ENCODE measurements at places on chromosomes 2 and 18.

DNA sequence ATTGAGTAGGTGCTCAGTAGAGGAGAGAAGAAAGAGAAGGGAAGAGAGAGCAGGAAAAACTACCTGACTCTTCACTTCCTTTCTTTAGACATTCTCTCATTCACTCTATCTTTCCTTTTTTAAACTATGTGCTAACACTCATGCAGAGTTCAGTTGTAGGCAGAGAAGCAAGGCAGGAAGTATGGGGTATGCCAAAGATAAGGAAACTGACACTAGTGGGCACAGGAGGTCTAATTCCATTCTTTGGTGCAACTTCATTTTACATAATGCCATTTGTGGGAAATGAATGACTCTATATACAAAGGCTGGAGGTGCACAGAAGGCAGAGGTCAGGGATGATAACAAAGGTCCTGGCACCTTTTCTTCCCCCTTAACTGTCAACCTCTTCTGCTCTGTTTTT is 35.1 kb upstream of the ACVR1 start:
- H3K36me3 ChIP-seq: no peaks in the 10 kb centered on the region
- H3K4me3 ChIP-seq: no peak overlapping the region
- no peak overlapping the region for H3K27ac ChIP-seq
- H3K27me3 ChIP-seq: no peaks in the 10 kb centered on the region
- no peaks in the 10 kb centered on the region for H3K4me1 ChIP-seq

DNA sequence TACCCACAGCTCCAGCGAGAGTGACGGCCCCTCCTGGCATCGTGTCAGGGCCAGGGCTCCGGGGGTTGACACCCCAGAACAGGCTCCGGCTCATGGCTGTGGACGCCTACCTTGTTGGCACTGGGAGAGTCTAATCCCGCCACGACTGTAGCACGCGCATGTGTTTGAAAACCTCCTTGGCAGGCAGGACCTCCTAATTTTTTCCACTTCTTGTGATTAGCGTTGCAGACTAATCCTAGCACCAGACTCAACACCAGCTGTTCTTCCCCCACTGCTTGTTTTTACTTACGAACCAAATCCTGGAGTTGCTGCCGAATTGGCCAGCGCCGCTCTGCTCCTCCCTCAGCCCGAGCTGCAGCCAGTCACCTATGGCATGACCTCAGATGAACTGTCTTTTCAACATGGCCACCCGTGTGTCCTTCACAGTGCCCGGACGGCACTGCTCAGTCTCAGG is 110.7 kb downstream of the KLHL29 start:
- DNase-seq: no peak
- H3K27ac ChIP-seq: no peak overlapping the region
- no peak overlapping the region for H3K4me3 ChIP-seq
- no peaks in the 10 kb centered on the region for H3K36me3 ChIP-seq

DNA sequence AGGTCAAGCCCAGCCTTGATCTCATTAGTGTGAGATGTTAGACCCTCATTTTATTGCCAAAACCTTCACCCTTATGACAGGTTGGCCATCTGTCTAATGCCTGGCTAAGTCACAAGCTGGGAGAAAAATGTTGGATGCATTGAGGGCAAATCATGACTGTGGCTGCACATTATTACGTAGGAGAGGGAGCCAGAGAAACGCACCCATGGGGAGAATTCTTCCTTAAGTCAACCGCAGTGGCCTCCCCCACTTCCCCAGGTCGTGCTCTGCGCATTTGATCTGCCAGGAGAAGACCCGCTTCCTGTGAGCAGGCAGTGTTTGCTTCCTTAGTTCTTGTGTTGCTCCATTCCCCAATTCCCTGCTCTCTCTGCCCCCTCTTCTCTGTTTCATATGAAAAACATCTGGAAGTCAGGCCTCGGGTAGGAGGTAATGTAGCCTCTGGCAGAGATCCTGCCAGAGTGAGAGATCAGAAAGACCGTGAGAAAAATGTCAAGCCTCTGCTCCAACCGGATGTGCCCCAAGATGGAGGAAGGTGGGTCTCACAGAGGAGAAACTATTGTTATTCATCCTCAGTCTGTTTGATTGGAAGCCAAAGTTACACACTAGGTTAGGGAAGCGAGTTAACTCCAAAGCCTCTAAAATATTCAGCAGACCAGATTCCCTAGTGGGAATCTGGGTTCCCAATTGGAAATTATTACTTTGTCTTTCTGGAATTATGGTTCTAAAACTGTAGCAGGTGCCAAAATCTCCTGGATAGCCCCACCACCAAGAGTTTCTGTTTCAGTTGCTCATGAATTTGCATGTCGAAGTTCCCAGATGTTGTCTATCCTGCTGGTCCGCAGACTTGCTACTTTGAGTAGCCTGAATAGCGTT is 144.3 kb upstream of the PELI1 start:
- H3K4me1 ChIP-seq: no peaks in the 10 kb centered on the region
- H3K27ac ChIP-seq: no peak overlapping the region
- H3K4me3 ChIP-seq: no peak overlapping the region
- DNase-seq: no peak
- no peaks in the 10 kb centered on the region for H3K36me3 ChIP-seq
- no peaks in the 10 kb centered on the region for H3K27me3 ChIP-seq

- H3K27ac ChIP-seq: no peak overlapping the region
- H3K27me3 ChIP-seq: no peaks in the 10 kb centered on the region
- H3K4me3 ChIP-seq: no peak overlapping the region
Measured at GRCh38 chr2:163132850-163133249, 294.3 kb upstream of the KCNH7 start.

- DNase-seq: no peak
- H3K27me3 ChIP-seq: no peaks in the 10 kb centered on the region
- no peak overlapping the region for H3K27ac ChIP-seq
- no peaks in the 10 kb centered on the region for H3K36me3 ChIP-seq
- no peak overlapping the region for H3K4me3 ChIP-seq
- H3K4me1 ChIP-seq: peaks cover 5% of the 10 kb centered on the region
Measured at GRCh38 chr2:147937744-147938349, 82.7 kb downstream of the ORC4 start.

- peaks cover 45% of the 10 kb centered on the region for H3K4me1 ChIP-seq
- no peaks in the 10 kb centered on the region for H3K36me3 ChIP-seq
- no peak overlapping the region for H3K4me3 ChIP-seq
- DNase-seq: no peak
- no peaks in the 10 kb centered on the region for H3K27me3 ChIP-seq
Measured at GRCh38 chr2:105804266-105804665, 59.6 kb downstream of the NCK2 start.

- DNase-seq: no peak
- H3K27me3 ChIP-seq: no peaks in the 10 kb centered on the region
Measured at GRCh38 chr2:101516823-101517690, 42.1 kb upstream of the RFX8 start.

GRCh38 chr2:12032398-12032797 is 286.0 kb downstream of the LPIN1 start:
- H3K27me3 ChIP-seq: no peaks in the 10 kb centered on the region
- H3K4me3 ChIP-seq: no peak overlapping the region
- no peaks in the 10 kb centered on the region for H3K4me1 ChIP-seq
- DNase-seq: no peak
- no peaks in the 10 kb centered on the region for H3K36me3 ChIP-seq

Data from adrenal gland (tissue), 19 donors.